ENCODE measurements at places on chromosomes 5 and 9.
A peak's percentile ranks its signal among the peaks of the same experiment; 100 is the strongest.

GRCh38 chr9:126955811-126956210 is 41.2 kb downstream of the RALGPS1 start:
- no peak for DNase-seq

DNA sequence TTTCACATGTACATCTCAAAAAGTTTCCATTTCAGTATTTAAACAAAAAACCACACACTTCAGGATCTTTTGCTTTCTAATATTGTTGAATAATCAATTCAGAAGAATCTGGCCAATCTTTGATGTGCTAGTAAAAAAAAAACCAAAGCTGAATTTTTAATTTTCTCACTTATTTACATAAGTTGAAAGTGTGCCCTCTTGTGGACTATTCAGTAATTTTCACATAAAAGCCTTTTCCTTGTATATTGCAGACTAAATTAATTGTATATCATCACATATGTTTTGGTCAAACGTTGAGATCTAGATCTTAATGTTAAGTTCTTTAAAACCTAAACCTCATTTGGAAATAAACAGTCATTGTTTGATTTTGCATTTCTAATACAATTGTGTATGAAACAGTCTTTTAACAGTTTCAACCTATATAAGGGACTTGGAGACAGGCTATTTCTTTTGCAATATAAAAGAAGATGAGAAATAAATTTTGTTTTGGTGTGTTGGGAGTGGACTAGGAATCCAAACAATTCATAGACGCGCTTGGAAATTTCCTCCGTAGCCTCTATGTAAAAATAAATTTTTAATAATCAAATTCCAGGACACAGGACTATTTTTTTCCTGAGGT is 68.1 kb downstream of the NIPBL start:
- DNase-seq: peak; percentile 63

DNA sequence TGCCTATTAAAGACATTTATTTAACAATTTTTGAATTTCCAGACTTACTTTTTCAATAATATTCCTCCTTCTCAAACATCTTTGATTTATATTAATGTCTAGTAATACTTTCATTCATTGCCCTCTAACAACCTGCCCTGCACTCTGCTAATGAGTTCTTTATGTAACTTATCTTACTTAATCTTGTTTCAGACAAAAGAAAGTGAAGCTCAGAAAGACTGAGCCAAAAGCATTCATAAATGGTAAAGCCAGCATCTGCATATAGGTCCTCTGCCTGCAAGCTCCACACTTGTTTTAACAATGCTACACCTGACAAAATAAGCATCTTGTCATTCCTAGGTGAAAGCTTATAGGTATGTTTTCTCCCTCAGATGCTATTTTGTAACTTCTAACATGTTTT is 2.4 kb upstream of the TNPO1 start:
- DNase-seq: no peak

DNA sequence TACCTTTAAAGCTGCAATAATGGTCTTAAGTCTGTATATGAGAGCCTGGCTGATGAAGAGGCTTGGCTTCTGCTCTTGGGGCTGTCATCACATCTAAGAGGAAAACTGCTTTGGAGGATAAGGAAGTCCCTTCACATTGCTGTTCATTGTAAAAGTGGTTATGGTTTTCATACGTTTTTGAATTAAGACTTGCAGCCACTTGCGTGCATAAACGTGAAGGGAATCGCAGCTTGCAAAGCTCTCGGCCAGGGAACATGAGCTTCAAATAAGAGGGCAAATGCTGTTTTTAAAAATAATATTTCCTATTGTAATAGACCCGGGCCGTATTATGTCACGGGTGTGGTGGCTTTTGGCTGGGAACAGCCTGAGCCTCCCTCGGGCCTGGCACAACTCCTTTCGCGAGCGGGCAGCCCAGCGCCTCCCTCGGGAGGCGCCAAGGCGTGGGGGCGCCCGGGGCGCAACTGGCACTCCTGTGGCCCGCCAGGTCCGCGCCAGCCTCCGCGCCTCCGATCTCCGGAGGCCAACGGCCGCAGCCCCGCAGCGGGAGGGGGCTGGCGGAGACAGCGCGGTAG is 538 bp upstream of the ARHGEF28 start:
- peak; percentile 23 for DNase-seq

- DNase-seq: peak; percentile 30
Observed at GRCh38 chr5:68176802-68177479, 38.6 kb upstream of the PIK3R1 start.

GRCh38 chr5:174798551-174798951 is 74.2 kb downstream of the MSX2 start:
- peak; percentile 65 for DNase-seq

- DNase-seq: peak; percentile 97
Observed at GRCh38 chr5:55868846-55869245, 17.7 kb downstream of the IL31RA start.

DNA sequence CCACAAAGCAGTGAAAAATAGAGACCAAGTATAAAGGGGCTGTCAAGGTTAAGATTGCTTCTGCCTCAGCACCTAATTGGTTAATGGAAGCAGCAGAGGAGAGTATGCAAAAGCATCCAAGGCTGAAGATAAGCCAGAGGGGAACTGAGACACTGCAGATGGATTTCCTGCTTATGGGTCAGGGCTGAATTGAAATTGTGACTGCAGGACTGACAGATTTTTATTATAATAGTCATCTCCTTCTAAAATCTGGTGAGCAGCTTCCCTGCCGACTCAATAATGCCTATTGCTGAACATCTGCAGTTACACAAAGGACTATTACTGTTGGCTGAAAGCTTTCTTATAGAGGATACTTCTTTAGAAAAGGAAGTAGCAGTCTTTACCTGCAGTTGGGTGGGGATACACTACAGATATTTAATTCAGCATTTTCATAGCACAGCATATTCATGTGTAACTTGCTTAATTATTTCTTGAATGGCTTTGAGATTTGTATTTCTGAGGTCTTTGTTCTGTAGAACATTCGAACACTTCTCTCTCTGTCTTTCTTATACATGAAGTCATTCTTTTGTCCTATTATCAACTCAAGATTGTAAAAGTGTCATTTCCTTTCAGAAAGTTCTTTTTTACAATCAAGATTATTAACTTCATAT is 363.0 kb upstream of the RIOK2 start:
- peak; percentile 55 for DNase-seq

DNA sequence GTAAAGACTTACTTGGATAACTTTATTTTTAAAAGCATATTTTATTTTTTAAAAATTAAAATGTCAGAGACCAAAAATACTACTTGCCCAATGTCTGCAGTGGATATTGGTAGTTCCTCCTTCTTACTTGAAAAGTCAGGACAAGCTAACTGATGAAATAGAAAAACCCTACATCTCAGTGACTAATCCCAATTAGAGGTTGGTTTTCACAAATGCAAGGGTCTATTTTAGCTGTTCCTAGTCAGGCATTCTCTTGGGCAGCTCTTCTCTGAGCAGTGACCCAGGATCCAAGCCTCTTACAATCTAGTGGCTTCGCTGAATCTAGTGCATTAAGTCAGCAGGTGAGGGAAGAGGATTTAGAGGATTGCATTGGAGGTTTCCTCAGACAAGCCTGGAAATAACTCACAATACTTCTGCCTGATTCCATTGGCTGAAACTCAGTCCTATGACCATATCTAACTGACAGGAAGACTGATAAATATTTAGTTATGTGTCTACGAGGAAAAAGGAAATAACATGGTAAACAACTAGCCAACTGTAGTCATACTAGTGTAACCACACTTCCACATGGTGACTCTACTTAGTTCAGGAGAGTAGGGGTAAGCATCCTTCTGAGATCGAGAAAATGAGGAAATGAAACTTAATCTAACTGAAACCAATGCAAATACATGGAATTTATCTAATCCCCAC is 34.2 kb upstream of the MIER3 start:
- DNase-seq: no peak

- peak; percentile 65 for DNase-seq
Observed at GRCh38 chr9:121651295-121652020, at the start of gene DAB2IP. DAB2IP (plus strand) TSS chr9:121651634; CDS start chr9:121651776, 142 bp downstream.

DNA sequence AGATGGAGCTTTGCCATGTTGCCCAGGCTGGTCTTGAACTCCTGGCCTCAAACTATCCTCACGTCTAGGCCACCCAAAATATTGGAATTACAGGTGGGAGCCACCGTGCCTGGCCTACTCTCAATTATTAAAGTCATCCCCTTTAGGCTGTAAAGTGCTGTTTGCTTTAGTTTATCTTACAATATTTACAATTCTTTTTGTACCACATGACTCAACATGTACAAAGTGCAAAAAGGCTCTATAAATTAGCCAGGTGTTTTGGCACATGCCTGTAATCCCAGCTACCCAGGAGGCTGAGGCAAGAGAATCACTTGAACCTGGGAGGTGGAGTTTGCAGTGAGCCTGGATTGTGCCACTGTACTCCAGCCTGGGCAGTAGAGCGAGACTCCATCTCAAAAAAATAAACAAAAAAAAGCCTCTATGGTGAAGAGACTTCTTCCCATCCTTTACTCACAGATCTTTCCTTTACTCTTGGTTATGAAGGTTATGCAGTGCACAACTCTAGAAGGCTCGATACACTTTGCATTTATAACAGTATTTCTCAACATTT is 28.5 kb upstream of the MLLT3 start:
- DNase-seq: no peak

GRCh38 chr9:122376796-122377195 is 6.0 kb downstream of the PTGS1 start:
- no peak for DNase-seq

- no peak for DNase-seq
Observed at GRCh38 chr9:17024129-17024528, 110.7 kb upstream of the CNTLN start.

DNA sequence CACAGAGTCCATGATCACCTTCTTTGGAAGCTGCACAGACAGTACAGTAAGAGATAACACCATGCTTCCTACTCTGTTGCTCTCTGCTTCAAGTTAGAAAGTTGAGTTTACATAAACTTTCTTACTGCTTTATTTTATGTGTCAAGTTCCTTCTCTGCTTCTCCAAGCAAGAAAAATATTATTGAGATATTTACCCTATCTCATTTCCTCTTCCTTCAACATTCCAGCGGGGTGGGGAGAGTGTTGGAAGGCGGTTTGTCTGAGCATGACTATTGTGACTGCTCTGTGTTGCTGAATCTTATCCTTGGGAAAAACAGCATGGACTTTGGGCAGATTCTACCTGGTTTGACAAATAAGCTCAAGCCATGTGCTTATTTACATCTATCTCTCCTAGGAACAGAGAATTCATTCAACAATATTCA is 66.9 kb upstream of the EPB41L4A start:
- DNase-seq: no peak

GRCh38 chr5:33601881-33602280 is 161.1 kb downstream of the TARS1 start:
- no peak for DNase-seq

- peak; percentile 65 for DNase-seq
Observed at GRCh38 chr9:72473474-72474261, 47.7 kb upstream of the TMC1 start.

GRCh38 chr5:74231697-74232096 is 408.8 kb downstream of the ENC1 start:
- peak; percentile 66 for DNase-seq

DNA sequence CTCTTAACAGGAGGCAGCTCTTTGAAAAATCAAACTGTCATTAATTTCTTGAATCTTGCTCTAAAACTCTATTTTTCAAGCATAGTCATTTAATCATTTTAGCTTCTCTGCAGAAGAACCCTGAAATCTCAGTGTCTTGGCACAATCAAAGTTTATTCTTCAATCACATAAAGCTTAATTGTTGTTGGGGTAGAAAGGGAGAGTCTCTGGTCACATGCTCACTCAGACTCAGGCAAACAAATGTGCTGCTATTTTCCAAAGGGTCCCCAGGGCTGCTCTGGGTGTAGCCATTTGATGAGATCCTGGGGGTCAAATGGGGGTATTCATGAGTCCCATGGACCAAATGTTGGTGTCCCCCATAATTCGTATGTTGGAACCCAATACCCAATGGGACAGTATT is 114.8 kb downstream of the MSX2 start:
- no peak for DNase-seq

DNA sequence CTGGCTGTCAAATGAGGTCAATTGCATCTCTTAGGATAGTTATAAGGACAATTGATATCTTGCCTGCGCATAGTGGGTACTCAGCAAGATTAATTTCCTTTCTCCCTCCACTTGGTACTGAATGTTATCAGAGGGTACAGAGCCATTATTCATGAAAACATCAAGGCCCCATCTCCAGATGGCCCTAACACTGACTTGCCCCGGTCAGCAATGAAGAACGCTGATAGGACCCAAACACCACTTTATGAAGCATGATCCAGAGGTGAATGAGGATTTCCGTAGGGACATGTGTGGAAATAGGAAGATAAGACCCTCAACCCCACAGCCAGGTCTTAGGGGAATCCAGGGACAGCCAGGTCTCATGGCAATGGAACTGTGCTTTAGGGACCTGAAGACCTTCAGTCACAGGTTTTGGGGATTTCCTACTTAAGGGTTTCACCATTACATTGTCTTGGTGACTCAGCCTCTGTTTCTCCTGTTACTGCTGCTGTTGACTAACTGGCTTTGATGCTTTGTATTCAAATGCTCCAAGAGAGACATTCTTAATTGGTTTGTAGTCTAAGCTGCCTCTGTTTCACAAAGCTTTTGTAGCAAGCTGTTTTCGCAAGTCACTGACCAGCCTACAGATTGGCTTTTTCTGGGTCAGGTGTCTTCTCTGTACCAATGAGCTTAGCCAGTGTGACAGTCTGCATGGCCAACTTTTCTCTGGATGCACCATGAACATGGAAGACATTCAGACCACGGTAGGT is 35.3 kb upstream of the IQGAP2 start:
- no peak for DNase-seq

- DNase-seq: peak; percentile 73
Observed at GRCh38 chr5:150227606-150228273, 37.9 kb downstream of the SLC6A7 start.

- DNase-seq: no peak
Observed at GRCh38 chr9:3608011-3608410, 82.2 kb upstream of the RFX3 start.

GRCh38 chr9:21326526-21327139 is 8.6 kb downstream of the KLHL9 start:
- DNase-seq: peak; percentile 54

DNA sequence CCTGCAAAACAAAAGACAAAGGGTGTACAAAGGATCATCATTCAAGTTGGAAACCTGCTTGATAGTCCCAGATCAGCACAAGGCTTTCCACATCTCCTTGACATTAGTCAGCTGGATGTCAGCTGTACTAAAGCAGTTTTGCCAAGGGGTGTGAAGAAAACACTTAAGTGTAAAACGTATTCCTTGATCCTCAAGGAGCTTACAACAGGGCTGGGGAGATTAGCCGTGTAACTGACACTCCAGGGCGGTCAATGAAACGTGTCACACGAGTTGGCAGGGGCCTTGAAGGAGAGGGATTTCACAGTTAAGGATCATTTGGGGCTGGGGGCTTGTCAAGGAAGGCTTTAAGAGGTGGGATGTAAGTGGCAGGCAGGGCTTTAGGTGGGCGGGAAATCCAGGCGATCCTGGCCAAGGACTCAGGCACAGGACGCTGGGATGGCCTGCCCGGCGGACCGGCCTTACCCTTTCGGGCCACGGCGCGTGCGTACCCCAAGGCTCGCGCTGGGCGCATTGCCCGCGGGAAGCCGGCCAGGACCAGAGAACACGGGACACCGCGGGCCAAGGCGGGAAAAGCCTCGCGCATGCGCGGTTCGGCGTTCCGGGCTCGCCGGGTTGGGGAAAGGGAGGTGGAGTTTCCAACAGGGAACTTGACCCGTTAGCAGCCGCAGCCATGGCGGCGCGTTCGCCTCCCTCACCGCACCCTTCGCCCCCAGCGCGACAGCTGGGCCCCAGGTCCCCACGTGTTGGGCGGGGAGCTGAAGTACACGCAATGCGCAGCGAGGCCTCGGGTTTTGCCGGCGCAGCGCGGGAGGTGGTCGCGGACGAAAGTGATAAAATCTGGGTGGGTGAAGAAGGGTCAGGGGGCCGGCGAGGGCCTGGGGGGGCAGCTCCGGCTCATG is at the start of gene CNTLN:
Gene CNTLN, plus strand, starts transcription at position 645 of the 899 bp plus-strand sequence. Its CDS starts 26 bp downstream, at position 671.
- DNase-seq: peak; percentile 90
